ENCODE measurements at places on chromosomes 11 and 22.

DNA sequence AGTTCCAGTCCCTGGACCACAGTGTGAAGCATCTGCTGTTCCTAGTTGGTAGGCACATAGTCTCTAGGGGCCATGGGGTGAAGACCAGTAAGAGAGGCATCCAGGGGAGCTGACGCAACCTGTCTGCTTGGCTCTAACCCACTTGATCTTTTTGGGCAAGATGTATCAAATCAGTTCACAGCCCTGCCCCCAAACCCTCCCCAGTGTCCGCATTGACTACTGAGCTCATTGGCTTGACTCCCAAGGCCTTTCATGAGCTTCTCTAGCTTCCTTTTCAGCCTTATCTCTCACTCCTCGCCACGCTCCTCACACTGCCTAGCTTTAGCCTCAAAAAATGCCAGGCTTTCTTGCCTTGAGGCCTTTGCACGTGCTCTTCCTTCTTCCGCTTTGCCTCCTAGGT is 29.7 kb upstream of the ABCC8 start:
- DNase-seq, result no peak

- DNase-seq, result no peak
These were observed 104.3 kb upstream of the LDLRAD3 start for GRCh38 chr11:35839368-35840161.

GRCh38 chr22:31537019-31537535 is 40.7 kb downstream of the SFI1 start:
- no peak for DNase-seq

- no peak for DNase-seq
These were observed 42.7 kb downstream of the SGSM1 start for GRCh38 chr22:24848559-24849168.

DNA sequence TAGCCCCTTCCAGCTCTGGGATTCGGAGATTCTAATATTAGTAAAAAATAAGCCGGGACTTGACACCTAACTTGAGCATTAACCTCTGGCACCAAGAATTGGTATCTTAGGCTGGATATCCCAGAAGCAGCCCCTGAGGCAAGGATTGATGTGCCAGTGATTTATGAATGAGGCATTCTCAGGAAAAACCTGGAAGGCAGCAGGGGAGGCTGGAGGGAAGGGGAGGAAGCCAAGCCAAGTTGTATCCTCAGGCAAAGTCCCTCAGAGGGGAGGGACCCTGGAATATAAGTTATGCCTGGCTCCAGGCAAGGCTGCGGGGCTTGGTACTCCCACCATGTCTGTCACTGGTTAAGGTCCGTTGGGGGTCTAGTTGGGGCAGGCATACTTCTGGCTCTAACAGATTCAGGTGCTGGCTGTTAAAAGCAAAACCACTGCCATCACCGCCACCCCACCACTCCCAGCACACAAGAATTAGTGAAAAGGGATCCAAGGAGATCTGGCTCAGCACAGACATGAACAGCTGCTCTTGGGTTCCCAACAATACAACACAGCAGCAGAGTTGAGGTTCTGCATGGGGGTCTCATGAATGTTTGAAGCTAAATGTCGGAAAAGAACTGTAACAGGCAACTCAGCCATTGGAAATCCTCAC is 29.8 kb downstream of the LMO2 start:
- no peak for DNase-seq

DNA sequence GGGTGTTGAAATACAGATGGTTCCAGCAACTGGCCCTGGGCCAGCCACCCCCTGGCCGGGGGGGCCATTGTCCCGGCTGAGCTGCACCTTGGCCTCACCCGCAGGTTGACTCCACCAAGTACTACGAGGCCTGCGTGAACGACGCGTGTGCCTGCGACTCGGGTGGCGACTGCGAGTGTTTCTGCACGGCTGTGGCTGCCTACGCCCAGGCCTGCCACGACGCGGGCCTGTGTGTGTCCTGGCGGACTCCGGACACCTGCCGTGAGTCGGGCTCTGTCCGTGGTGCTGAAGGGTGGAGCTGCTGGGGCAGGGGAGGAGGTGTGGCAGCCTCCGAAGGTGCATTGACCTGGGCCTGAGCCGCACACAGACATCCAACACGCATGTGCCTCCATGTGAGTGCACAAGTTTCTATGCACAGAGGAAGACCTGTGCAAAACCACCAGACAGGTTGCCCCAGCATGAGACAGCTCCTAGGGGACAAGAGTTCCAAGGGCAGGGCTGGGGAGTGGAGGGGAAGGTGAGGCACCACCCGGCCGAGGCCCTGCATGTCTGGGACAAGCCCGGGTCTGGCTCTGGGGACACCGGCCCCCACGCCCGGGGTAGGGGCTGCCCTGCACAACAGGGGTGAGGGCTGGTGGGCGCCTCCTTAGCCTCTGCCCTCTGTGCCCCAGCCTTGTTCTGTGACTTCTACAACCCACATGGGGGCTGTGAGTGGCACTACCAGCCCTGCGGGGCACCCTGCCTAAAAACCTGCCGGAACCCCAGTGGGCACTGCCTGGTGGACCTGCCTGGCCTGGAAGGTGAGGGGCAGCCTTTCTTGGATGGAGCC is 16.1 kb downstream of the MUC5B start:
- DNase-seq, result no peak

GRCh38 chr22:20815477-20816050 is 41.7 kb downstream of the SERPIND1 start:
- DNase-seq, result no peak

DNA sequence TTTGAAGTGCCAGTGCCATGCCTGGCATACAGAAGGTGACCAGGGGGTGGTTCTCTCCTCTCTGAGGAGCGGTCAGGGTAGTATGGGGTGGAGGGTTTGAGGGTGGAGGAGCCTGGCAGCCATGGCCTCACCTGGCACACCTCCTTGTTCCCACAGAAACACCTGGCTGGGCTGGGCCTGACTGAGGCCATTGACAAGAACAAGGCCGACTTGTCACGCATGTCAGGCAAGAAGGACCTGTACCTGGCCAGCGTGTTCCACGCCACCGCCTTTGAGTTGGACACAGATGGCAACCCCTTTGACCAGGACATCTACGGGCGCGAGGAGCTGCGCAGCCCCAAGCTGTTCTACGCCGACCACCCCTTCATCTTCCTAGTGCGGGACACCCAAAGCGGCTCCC is 9.6 kb downstream of the SERPINH1 start:
- DNase-seq, result no peak

GRCh38 chr11:128786507-128786906 is 80.6 kb downstream of the KCNJ1 start:
- no peak for DNase-seq

- DNase-seq, result no peak
These were observed 298.8 kb downstream of the SWAP70 start for GRCh38 chr11:9962722-9963121.

DNA sequence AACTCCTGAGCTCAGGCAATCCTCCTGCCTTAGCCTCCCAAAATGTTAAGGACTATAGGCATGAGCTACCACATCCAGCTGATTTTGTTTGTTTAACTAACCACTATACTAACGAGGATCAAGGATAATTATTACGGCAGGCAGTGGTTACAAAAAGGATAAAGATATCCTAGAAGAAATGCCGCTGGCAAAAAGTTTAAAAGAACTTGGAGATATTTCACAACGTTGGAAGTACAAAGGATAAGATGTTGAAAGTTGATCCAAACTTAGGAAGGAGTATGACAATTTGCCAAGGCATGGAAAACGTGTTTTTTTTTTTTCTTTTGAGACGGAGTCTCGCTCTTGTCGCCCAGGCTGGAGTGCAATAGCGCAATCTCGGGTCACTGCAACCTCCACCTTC is 13.4 kb downstream of the AP5B1 start:
- no peak for DNase-seq

DNA sequence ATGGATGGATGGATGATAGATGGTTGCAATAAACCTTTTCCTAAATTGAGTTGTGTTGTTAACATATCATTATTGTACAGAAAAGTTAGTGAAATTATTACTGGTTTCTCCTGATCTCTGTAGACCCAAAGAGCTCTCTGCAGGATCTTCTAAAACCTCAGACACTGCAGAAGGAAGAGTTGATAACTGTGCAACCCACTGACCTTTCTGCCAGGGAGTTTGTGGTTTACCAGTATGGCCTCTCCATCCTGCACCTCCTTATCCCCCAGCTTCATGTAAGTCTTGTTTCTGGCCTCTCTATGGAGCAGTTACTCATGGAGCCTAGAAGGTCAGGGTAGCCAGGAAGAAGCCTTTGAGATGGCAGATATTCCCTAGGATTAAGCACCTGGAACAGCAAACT is 45.6 kb downstream of the BTG4 start:
- no peak for DNase-seq

DNA sequence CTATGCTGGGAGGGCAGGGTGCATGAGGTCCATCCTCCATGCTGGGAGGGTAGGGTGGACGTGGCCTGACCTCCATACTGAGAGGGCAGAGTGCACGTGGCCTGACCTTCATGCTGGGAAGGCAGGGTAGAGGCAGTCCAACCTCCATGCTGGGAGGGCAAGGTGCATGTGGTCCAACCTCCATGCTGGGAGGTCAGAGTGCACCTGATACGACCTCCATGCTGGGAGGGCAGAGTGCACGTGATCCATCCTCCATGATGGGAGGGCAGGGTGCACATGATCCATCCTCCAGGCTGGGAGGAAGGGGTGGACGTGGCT is 622.2 kb downstream of the BRD1 start:
- DNase-seq, result no peak

DNA sequence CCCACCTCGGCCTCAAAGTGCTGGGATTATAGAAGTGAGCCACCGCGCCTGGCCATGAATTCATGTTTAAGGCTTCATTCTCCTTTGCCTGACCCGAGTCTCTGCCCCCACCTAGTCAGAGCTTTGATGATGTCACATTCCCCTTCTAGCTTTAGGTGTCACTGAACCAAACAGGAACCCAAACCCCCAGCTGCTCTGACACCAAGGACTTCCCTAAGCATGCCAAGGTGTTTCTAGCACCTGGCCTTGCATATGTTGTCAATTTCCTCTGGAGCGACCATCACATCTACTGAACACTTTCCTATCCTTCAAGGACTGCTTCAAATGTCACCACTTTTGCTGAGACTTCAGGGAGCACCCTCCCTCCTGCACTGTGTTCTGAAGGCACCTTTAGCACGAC is 2.3 kb downstream of the F2 start:
- DNase-seq, result no peak

- DNase-seq, result no peak
These were observed 6.0 kb upstream of the TRIM34 start for GRCh38 chr11:5618807-5619206.

GRCh38 chr11:94793822-94794221 is 25.7 kb downstream of the AMOTL1 start:
- DNase-seq, result no peak

DNA sequence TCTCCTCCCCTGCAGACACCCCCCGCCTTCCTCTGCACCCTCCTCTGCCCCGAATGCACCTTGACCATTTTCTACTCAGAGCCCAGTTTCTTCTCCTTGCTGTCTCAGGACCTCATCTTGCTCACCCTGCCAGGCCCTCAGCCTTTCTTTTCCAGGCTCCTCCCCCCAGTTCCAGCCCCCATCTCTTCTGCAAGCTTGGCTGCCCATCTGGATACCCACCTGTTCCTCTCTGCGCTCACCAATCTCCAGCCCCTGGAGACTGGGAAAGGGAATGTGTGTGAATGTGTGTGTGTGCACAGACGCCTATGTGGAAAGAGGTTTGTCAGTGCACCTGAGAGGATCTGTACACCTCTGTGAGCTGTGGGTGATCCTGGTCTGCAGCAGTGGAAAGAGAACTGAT is 36.4 kb downstream of the SLC22A12 start:
- no peak for DNase-seq

DNA sequence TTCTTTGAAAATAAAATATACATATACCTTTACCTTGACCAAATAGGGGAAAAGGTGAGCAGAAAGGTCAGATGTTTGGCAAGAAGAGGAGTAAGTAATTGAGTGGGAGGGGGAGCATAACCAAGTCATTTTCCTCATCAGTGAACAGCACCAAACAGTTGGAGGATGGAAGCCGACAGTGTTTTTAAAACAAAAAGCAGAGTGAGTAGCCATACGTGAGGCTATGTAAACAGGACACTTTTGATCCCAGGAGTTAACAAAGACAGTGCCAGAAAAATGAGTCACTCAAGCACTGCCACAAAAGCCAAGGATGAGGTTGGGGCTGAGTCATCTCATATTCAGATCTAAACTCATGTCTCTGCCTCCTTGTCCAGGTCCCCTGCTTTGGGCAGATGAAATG is 734.7 kb downstream of the KCNA4 start:
- DNase-seq, result no peak

DNA sequence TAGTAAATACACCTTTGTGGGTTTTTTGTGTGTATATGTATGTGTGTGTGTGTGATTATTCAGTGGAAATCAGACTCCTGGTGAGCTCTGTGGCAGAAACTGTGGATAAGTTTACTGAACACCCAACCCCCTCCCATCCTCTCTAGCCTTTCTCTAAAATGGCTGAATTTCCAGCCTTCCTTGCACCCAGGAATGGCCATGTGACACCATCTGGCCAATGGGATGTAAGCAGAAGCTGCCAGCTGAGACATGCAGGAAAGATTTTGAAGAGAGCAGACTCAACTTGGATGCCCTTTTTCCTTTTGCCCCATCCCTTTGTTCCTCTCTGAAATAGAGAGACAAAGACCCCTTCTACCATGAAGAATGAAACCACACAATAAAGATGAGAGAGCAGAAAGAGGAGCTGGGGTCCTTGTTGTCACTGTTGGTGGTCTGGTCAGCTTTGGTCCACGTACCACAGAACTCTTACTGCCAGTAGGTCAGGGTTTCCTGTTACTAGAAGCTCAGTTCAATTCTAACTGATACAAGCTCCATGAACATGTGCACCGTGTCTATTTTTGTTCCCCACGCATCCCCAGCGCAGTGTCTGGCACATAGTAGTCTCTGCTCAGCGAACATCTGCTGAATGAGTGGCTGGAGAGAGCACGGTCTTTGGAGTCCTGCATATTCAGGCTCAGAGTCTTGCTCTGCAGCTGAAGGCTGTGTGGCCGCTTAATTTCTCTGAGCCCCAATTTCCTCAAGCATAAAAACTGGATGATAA is 57.5 kb downstream of the SEZ6L start:
- DNase-seq, result no peak

- DNase-seq, result no peak
These were observed 172.4 kb upstream of the C11orf87 start for GRCh38 chr11:109249597-109249996.

DNA sequence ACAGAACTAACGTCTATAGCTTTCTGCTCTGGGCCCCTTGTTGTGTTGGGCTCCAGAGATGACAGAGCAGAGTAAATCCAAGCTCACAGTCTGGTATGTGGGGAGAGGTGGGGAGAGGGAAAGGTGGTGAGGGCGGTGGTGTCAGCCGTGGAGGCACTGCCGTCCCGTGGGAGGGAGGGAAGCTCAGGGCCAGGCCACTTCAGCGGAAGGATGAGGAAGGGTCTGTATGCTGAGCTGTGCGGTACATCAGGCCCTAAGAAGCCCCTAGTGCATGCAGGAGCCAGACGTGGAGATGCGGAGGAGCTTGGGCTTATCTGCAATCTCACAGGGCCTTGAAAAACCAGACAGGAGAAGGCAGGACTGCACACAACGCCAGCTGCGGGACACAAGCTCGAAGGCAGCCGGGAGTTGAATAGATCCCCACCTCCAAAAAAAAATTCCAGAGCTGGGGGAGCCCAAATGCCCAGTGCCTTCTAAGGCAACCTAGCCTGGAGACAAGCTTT is 1.5 kb downstream of the KRTAP5-5 start:
- DNase-seq, result no peak

All from uterus (tissue), 4 donors.